ENCODE measurements at places on chromosomes 2 and 18. TPM values are rescaled to one million over a fixed set of nuclear protein-coding genes. Genes with fewer than 3 reads are reported as not detected.

DNA sequence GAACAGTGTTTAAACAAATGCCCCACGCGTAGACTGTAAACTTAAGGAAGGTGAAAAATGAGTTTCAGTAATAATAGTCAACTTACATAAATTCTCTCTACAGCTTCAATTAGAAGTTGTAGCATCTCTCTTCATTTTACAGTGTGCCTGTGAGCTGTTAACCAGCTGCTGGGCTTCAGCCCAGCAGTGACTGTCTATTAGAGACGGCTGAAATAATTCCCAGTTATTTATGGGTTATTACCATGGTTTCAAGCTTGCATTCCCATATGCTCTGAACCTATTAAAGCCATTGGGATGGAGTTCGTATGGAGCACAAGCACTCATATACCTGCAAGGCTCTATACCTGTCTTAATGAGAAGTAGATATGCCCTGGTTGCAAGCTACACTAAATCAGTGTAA is 501.1 kb downstream of the CNTNAP5 start:
- DNase-seq = no peak

Gene PLEK
- 0.07 TPM for polyA plus RNA-seq

Gene PID1
- 1.3 TPM for polyA plus RNA-seq

Gene TRIM54
- polyA plus RNA-seq = not detected

Gene ACTG2
- 1.0 TPM for polyA plus RNA-seq

- no peak for DNase-seq
Observed at GRCh38 chr2:128686881-128687555, 368.4 kb upstream of the HS6ST1 start.

GRCh38 chr2:119478978-119479295 is 45.3 kb downstream of the SCTR start:
- no peak for DNase-seq

DNA sequence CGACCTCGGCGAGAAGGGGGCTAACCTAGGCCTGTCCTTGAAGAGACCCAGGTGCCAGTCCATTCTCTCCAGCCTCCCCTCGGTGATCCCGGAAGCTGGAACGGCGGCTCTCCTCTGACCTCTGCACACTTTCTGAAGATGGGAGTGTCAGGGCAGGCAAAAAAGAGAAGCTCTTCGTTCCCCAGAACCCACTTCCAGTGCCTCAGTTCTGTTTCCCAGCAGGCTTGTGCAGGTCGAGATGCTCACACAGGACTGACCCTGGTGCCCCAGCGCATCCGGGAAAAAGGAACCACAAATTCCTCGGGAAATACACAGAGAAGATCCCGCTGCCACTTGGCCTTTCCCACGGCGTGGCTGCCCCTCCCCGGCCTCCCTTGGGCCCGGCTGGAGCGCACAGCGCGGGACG is 681 bp upstream of the PTPN18 start:
- DNase-seq = no peak

GRCh38 chr2:37793004-37793403 is 121.6 kb upstream of the CDC42EP3 start:
- no peak for DNase-seq

Gene CCDC68
- polyA plus RNA-seq = 0.09 TPM

GRCh38 chr2:35116151-35116550 is 1239.4 kb upstream of the CRIM1 start:
- no peak for DNase-seq

Gene GALNT13
- not detected for polyA plus RNA-seq

- no peak for DNase-seq
Observed at GRCh38 chr2:216159144-216159543, 50.0 kb downstream of the XRCC5 start.

- DNase-seq = peak; percentile 4
Observed at GRCh38 chr18:54558609-54559585, 32.1 kb upstream of the DYNAP start.

Gene BOK
- 23.3 TPM for polyA plus RNA-seq

DNA sequence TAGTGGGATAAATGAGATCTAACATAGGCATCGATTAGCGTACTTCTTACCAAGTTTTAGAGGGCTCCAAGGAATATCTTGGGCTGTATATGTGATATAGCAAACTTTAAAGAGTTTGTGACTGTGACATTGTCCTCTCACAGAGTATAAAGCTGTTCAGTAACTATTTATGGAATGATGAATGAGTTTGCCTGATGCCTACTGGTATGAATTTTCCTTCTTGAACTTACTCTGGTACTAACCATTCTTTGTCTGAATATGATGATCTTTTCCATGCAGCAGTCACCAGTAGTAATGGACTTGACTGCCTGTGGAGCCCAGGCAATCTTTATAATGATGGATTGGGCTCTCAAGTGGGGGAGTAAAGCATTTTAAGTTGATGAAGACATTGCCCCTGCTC is 120.5 kb downstream of the PARD3B start:
- DNase-seq = no peak

- no peak for DNase-seq
Observed at GRCh38 chr18:3524706-3525105, 74.7 kb downstream of the TGIF1 start.

DNA sequence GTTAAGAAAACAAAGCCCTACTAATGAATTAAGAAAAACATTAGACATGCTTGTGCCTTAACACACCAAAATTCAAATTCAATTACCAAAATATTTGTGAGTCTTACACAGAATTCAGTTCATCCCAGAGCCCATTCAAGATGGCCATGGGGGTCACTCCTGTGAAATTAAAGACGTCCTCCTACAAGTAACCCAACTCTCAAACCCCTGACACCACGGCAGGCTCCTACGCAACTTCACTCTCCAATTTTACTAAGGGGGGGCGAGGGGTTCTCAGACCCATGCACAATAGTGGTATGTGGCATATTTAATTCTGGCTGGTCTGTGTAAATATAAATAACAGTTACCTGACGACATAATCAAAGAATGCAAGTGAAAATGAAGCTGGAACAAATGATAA is 5.0 kb downstream of the ZNF516 start:
- no peak for DNase-seq

GRCh38 chr2:144941743-144942488 is 422.0 kb upstream of the ZEB2 start:
- no peak for DNase-seq

DNA sequence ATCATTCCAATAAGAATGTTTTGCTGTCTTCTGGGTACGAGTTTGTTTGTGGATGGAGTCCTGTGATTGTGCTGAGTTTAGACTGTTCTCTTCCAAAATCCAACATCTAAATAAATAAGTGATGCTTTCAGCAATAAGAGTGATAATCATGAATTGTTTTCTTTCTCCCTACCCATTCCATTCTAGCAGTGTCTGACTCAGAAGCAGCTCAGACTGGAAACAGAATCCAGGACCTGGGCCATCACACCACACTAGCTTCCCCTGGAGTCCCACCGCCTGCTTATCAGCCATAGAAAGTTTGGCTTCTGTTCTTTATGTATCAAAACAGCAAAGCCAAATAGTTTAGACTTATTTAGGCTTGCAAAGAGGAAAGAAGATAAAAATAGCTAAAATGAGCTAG is 76.4 kb upstream of the CNGA3 start:
- DNase-seq = no peak

Gene ZBTB7C
- polyA plus RNA-seq = 2.4 TPM

GRCh38 chr2:6392966-6393365 is 472.7 kb downstream of the CMPK2 start:
- DNase-seq = no peak

- no peak for DNase-seq
Observed at GRCh38 chr2:84858123-84858522, 22.8 kb downstream of the TRABD2A start.

Gene MTHFD2
- 187 TPM for polyA plus RNA-seq

- DNase-seq = no peak
Observed at GRCh38 chr2:49265471-49265870, 111.2 kb upstream of the FSHR start.

Gene NLRC4
- not detected for polyA plus RNA-seq

DNA sequence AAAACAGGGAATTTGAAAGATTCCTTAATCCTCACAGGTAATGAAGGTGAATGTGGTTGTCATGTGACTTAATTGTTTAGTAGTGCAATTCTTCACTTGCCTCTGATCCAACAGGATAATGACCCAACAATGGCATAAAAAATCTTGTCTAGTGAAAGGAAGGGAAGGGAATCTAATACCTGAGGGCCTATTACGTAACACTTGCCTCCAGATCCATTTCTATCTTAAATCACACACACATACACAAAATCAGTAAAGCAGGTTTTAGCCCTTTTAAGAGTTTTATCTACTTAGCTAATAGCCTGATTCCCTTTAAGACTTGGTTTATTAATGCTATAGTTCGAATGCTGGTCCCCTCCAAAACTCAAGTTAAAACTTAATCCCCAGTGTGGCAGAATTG is 118.6 kb downstream of the TMEM163 start:
- no peak for DNase-seq

DNA sequence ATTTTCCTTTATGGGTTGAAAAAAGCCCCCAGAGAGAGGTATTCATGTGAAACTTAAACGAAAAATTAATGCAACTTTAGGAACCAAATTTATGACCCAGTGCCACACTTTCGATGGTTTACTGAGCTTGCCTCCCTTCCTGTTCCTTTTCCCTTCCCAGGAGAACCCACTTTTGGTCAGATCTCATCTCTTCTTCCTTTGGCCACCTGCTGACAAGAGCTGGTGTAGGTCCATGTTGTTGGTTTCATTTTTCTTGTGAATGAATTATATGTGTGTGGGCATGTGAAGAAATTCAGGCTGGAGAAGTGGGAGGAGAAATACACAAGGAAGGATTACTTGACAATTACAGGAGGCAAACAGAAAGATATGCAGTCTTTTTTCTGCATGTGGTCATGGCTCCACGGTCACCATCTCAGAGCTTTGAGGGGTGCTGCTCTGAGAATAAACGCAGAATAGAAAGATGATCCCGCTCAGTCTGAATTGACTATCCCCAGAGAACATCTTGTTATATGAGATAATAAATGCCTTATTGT is 111.3 kb upstream of the TCF4 start:
- peak; percentile 23 for DNase-seq

DNA sequence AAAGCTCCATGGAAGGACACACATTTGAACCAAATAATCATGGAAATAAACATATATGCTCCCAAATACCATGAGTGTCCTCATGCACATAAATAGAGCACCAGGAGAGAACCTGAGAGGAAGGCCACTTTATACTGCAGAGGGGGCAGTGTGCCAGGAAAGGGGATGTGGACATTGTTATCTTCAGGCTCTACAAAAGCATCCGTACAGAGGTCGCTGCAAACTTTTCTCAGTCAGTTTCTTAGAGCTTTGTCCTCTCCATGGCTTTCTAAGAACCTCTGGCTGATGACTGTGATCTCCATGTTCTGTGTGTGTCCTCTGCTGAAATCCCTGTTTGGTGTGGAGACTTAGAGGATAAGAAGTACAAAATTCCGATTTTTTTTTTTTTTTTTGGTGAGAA is 515.7 kb downstream of the CNTNAP5 start:
- DNase-seq = no peak

DNA sequence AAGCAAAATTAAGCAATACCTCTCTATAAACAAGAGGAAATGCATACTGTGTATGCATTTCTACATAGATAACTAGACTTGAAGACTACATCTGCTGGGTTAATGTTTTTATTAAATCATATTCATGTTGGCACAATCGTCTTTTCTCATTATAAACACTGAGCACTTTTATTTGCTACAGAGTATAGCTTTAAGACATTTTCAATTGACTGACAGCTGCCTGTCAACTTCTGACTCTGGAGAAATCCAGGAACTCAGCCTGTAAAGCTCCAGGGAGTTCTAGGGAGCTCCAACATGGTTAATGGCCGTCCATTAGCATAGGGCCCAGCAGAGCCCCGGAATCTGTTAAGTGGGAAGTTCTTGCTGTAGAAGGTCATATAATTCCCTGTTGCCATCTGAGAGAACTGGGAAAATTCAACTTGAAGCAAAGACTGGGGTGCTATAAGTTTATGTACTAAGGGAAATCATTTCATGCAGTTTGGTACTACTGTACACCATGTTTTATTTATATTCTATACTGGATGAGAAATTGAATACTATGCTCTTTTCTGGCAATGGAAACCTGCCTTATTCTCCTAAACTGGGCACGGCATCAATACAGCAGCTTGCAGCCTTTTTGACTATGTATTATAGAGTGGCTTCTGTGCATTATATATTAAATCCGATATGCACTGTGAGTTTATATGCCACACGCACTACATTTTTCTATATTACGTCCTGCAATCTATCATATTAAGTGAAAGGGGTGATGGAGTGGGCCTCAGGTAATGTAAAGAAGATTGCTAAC is 243.5 kb upstream of the ZNF521 start:
- DNase-seq = no peak

Gene STPG4
- not detected for polyA plus RNA-seq

GRCh38 chr2:99657691-99658258 is 168.0 kb upstream of the REV1 start:
- DNase-seq = no peak

Gene IL18R1
- 0.35 TPM for polyA plus RNA-seq

- DNase-seq = no peak
Observed at GRCh38 chr18:5969355-5969988, 74.2 kb upstream of the TMEM200C start.

Gene LRATD1
- 4.6 TPM for polyA plus RNA-seq

DNA sequence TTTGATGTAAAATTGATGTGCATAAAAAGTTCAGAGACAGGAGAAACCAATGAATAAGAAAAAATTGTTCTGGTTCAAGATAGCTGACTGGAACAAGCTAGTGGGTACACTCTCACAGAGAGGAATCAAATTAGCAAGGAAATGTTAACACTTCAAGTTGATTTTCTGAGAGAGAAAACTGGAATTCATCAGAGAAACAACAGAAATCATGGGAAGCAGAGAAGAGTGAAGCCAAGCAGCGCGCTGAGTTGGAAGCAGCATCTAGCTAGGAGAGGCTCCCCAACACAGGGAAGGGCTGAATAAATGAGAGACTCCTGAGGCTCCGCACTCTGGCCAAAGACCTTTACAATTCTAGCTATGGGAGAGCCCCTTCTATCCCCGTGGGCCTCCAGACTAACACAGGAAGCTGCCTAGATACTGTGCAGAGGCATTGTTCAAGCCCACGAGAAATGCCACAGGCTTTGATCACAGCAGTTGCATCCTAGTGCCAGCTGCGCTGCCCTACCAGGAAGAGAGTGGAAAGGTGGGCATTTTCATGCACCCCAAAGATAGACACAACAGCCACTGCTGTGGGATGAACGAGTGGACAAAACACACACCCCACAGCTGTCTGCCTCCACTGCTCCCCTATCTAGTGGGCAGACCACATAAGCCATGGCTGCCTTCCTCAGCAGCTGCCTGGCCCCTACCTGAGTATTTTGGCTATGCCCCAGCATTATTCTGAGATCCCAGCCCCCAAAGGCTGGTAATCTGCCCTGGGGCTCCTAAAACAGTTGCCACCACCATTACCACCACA is 136.7 kb downstream of the FSIP2 start:
- DNase-seq = no peak

- DNase-seq = no peak
Observed at GRCh38 chr2:59936048-59936447, 617.4 kb downstream of the BCL11A start.

All from mammary epithelial cell (primary cell).